ENCODE measurements at places on chromosomes 7 and 10.

- no peak for DNase-seq
Measured at GRCh38 chr10:112082120-112082519, 101.4 kb downstream of the GPAM start.

DNA sequence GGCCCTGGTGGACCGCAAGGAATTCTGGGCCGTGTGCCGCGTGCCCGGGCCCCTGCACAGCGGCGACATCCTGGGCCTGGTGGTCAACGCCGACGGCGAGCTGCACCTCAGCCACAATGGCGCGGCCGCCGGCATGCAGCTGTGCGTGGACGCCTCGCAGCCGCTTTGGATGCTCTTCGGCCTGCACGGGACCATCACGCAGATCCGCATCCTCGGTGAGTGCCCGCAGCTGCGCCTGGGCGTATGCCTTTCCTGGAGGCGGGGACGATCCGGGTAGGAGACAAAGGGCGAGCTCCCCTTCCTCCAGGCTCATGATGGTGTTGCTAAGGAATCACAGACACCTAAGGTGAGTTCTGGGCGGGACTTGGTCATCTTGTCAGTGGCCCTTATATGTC, 91.5 kb downstream of the NEURL1 start:
- no peak for DNase-seq

DNA sequence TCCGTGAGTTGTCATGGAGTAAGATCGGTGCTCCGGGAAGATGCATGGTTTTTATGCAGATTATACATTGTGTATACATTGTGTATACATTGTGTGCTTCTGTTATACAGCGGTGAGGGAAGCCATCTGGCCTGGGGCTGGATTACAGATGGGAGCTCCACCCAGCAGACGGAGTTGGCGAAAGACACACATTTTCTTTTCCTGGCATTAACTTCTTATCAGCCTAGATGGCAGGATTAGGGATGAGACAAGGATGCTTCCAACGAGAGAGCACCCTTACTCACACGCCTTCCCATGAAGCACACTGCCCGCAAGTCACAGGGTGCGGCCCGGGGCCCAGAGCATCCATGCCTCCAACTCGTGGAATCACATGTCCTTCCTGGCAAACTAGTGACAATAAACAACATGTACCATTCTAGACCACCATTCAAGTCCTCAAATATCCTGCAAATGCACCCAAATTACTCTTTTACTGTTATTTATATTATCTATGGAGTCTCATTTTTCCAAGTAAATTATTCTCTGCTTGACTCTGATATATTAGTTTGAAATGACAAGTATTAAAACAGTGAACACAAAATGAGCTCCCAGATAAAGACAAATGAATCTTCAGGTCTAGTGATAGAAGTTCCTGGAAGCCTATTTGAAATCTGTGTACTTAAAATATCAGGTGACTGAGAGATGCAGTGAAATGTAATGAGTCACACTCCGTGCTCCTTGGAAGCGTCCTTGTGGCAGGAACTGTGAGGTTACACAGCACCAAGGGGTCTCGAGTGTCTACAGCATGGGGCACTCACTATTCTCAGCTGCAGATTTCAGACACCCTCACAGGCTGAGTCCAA, 29.8 kb upstream of the PPP2R2D start:
- DNase-seq, result no peak

DNA sequence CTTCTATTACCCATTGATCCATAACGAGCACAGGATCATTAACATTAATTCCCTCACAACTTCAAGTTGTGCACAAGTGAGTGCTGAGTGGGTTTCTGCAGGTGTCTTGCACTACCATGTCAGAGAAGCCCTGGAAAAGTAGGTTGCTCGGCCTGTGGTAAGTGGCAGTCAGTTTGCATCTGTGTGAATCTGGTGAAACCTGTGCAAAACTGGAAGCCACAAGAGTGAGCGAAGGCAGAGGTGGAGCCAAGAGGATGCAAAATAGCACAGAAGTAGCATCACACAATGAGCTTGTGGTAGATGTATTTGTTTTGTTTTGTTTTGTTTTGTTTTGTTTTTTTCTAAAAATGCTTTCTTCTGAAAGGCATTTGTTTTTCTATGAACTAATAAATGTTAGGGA, 181.5 kb downstream of the THSD7A start:
- DNase-seq, result no peak

- DNase-seq, result no peak
Measured at GRCh38 chr10:131692176-131692575, 208.6 kb upstream of the PPP2R2D start.

GRCh38 chr10:71059054-71059818, 153.1 kb upstream of the UNC5B start:
- no peak for DNase-seq

DNA sequence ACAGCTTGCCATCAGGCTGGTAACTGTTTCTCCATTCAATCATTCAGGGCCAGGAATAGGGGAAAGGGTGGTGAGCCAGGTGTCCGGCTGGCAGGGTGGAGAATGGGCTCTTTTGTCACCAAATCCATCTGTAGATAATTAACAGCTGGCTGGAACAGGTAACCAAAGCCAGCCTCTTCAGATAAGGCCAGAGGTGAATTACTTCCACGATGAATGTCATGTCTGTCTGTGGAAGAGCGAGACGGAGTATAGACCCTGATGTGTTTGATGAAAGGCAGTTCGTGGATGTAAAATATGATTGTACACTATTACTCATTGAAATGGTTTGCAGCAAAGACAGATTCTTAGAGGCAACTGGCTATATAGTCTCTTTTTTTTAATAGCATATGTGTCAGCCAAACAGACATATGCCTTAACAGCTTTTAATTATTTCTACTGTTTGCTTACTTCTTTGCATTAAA, 149.8 kb downstream of the KLF6 start:
- DNase-seq, result no peak

DNA sequence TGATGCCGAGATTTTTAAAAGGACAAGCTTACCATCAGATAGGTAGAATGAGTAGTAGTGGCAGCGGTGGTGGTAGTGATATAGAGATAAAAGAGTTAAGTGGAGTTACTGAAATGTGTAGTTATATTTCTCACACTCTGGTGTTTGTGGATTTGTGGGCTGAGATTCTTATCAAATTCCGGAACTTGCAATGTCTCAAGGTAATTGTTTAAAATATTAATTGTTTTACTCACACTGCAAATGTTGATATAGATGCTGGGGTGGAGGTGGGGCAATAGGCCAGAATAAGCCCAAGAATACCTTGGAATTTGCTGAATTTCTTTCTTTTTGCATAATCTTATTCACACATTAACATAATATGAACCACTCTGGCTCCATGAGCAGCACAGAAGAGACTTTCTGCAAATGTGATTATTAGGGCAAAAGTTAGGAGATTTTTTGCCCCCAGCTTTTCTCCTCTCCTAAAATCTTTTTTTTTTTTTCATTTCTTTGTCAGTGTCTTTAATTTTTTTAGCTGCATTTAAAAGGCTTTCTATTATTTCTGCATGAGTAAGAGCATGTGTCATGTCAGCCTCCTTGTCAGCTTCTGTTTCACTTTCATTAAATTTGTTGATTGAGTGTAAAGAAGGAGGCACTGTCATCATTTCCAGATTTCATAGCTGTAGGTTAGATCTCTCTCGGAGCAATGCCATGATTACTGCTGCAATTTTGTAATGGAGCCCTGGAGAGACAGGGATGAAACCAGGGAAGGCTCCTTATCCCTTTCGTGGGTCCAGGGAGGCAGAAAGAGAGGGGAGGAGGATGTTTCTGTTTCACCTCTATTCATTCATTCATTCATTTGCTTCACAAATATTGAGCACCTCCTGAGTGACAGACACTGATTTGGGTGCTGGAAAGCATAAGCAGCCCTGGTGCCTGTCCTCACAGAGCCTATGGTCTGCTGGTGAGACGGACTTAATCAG, 13.1 kb upstream of the SGMS1 start:
- no peak for DNase-seq
